Activated CD4-positive, alpha-beta T cell treated with anti-CD3 and anti-CD28 coated beads, Interleukin-2, amount 50 U/mL, for 1 hour (primary cell): ENCODE measurements at places on chromosomes 5 and 9.
A peak's percentile ranks its signal among the peaks of the same experiment; 100 is the strongest.

- no peak for DNase-seq
Observed at GRCh38 chr5:6158974-6159831, 219.1 kb downstream of the MED10 start.

GRCh38 chr5:153460421-153460820 lies 30.0 kb upstream of the GRIA1 start:
- DNase-seq, result no peak

GRCh38 chr9:93569621-93570174 lies 6.7 kb upstream of the PHF2 start:
- no peak for DNase-seq

GRCh38 chr5:115166744-115167393 lies 2.8 kb downstream of the TRIM36 start:
- no peak for DNase-seq

DNA sequence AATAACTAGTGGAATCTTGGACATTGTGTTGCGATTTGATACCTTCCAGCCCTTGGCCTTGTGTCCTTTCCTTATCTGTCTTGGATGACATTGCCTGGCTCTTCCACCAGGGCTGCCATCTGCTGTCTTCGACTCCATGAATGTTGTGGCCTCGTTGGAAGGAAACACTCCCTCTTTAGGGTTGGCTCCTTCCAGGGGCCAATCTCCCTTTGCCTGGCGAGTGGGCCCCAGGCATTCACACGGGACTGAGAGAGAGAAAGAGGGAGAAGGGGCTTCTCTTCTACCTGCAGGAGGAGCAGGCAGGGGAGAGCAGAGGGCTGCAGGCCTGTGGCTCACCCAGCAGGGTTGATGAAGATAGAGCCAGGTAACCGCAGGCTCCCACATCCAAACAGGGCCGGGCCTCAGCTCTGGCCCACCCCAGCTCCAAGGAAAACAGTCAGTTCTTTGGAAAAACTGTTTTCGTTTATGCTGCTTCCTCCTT lies 31.3 kb downstream of the FGF1 start:
- no peak for DNase-seq

DNA sequence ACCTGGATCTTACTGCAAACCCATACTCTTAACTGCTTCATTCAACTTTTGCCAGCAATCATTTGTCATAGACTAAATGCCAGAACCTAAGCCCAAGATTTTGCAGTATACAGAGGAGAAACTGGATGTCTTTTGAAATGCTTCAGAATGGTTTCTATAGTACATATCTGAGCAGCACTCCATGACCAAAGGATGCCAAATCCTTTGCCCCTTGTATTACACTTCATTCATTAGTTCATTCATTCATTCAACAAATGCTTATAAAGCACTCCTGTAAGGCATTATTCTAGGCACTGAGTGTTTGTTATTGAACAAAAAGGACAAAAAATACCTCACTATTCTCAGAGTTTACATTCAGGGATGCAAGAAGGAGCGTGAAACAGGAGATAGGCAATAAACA lies 119.9 kb downstream of the SLC1A3 start:
- no peak for DNase-seq

- DNase-seq, result no peak
Observed at GRCh38 chr5:168302785-168303184, 11.3 kb downstream of the WWC1 start.

GRCh38 chr9:124038790-124039633 lies 27.4 kb downstream of the LHX2 start:
- no peak for DNase-seq

DNA sequence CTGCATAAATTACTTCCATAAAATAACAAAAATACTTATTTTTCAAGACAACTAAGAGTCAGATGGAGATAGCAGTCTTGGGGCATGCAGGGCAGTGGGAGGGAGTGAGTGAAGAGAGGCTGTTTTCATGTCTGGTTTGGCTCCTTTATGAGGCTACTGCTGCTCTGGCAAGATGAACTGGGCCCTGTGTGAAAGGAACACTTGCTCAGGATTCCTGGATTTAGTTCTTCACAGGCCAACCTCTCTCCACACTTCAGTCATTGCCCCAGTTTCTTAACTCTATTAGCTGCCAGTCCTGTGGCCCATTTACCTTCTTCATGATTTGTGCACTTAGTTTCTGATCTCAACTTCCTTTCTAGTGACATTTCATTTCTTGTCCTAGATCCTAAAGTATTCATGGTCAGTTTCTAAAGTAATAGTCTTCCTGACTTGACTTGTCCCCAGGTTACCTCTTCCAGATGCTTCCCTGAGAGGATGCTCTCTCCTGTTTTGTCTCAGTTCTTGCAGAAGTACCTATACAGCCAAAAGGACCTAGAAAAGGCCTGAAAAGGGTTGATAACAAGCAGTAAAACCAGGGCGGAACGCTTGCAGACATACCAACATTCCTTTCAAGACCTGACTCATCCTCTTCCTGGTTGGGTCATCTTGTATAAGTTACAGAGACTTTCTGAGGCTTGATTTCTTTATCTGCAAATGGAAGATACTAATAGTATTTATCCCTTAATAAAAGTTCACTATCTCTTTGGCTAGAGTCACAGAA lies 77.0 kb upstream of the ZFAND5 start:
- no peak for DNase-seq

DNA sequence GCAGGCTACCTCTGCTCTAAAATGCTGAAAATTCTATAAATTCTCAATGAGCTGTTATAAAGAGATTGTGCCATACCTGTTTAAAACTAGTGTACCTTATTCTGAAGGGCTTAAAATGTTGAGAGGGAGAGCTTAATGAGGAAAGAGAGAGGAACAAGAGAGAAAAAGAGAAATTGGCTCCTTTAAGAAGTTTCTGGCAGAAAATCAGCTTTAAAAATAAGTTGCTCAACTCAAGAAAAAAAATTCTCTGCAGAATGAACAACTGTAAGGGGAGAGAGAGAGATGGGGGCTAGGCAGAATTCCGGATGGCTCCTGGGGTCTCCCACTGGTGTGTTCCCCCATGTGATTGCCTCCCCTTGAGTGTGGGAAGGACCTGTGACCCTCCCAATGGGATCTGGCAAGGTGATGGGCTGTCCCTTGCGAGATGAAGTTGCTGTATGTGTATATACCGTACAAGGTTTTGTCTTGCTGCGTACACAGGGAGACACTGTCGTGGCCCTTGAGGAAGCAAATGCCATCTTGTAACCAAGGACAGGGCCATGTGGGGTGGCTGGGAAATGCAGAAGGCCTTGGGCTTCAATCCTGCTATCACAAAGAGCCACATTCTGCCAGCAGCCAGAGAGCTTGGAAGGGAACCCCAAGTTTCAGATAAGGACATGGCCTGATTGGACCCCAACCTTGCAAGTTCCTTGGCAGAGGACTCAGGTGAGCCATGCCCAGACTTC lies 64.3 kb upstream of the S1PR3 start:
- DNase-seq, result no peak

GRCh38 chr9:107284636-107285035 lies 1.6 kb downstream of the RAD23B start:
- DNase-seq, result no peak

GRCh38 chr5:111704452-111705085 lies 52.4 kb downstream of the NREP start:
- no peak for DNase-seq

DNA sequence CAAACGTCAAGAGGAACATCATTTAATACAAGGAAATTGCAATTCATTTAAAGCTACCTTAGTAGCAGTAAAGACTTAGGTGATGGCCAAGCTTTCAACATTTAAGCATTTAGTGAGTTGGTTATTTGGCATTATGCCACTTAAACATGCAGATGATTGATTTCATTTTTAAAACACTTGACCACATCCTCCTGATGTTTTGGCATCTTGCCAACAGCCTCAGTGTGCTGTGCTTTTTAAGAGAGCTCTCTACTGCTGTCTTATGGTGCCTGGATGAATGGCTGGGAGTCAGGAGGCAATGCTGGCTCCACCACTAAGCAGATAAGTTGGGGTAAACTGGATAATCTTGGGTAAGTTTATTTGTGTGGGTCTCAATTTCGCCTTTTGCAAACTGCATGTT lies 364.5 kb downstream of the MAN2A1 start:
- peak; percentile 58 for DNase-seq

DNA sequence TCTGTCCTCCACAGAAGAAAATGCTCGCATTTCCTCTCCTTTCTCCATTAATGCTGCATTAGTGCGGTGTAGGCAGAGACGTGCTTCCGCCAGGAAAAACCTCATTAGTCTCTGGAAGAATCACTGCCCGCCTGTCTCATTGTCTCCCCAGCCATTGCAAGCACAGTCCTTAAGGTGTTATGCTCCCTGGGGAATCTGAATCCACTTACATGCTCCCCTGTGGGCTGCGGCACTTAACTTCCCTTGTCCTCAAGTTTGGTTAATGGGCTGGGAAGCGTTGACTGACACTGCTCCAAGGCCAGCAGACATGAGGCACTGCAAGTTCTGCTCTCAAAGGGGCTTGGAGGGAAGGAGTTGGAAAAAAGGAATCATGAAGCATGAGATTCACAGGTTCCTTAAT lies 41.6 kb downstream of the TARS1 start:
- no peak for DNase-seq

DNA sequence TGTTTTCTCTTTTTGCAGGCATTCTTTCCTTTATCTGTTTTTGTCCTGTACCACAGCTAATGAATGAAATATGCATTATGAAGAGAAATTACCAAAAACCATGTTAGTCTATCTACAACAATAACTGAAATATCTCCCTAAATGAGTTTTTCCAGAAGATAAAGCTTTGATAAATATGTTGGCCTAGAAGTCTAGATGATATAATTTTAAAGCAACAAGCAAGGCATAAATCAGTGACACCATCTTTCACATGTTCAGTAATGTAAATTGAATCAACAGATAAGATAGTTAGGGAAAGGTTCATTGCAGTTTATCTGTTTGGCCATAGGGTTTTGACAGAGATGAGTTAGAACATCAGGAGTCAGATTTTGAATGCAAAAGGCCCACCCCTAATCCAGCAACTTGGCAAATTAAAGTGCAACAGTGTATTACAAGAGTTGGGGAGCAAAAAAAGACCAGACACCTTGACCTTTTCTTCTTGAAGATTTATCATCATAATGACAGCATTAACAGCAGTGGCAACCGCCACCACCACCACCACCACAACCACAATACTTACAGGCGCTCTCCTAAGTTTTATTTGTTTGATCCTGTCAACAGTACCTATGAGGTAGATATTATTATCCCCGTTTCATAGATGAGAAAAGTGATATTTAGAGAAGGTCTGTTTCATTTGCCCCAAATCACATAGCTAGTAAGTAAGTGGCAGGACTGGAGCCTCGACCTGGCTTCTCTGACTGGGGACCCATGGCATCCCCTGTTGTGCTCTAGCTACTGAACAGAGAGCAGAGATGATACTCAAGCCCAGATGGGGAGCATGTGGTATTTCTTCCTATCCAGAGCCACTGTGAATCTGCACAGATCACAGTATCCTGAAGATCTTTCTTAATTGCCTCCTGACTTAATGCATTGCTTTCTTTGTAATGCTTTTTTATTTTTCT lies 122.8 kb upstream of the DHFR start:
- DNase-seq, result no peak

DNA sequence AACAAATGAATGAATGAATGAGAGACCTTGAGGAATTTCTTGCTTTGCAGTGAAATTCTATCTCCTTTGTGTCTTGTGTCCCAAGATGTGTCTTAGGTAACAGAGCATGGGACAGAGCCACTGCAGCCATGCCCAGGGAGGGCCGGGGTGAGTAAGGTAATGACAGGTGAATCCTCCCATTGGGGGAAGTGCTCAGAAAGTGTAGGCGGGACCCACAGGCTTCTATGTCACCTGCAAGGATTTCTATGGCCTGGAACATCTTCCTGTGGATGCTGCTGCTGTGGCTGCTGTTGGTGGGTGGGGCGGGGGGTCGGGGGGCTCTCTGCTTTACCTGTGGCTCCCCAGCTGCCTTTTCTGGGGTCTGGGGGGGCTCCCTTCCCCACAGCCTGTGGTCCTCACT lies 133.6 kb upstream of the IER5L start:
- DNase-seq, result no peak

DNA sequence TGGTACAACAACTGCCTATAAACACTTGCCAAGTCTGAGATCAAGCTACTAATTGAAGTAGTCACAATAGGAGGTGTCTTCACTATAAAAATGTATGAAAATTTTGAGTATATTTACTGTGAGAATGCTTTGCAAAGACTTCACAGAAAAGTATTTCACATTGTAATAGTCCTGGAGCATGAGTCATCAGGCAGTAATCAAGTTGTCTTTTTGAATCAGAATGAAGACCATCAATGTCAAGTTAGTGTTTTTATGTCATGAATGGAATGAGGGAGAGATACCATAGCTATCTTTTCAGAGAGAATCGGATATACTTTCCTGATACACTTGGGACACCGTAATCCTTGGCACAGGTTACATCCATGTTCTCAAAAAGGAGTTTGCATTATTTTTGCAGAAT lies 466.9 kb upstream of the ARRDC3 start:
- DNase-seq, result no peak

- no peak for DNase-seq
Observed at GRCh38 chr9:113931140-113931539, 55.0 kb downstream of the ZNF618 start.

DNA sequence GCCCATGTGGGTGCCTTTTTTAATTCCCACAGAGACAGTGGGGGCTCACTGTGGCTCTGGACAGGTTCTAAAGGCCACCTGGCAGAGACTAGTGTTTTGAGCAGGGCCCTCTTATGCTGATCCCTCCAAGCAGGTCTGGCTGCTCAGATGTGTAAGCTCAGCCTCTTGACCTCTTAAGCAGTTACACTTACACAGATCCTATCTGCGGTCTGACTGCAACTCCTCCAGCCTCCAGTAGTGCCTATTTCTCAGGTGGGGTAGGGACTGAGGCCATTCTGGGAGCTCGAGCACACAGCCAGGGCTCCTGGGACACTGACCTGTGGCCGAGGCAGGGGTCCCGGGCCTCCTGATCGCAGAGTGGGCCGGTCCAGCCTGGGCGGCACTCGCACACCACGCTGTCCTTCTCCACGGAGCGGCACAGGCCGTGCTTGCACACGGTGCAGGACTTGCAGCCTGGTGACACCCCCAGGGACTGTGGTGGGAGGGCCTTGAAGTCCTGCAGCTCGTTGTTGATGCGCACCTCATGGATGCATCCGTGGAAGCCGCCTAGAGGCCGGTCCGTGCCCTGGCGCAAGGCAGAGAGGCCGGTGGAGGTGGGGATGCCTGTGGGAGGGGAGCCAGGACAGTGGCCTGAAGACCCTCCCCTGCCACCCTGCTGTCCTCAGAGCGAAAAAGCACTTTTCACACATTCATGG lies 91.9 kb upstream of the PANK3 start:
- DNase-seq, result no peak

GRCh38 chr5:143405063-143405848 lies 1.8 kb upstream of the NR3C1 start:
- peak; percentile 90 for DNase-seq

GRCh38 chr9:132946631-132947295 lies 2.3 kb upstream of the TSC1 start:
- no peak for DNase-seq

DNA sequence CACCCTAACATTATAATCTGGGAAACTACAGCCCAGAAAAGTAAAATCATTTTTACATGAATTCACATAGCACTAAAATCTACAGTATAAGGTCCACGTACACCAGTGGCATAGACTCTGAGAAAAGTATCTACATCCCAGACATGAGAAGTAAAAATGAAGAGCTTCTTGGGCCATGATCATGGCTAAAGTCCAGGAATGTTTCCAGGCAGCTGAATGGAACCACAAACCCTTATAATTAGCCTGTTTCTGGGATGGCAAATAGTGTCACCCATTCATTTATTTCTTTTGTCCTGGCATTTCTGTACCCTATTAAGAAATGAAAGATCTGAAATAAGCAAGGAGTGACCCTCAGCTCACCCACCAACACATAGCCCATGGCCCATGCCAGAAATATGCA lies 217.9 kb downstream of the SPOCK1 start:
- no peak for DNase-seq

- DNase-seq, result no peak
Observed at GRCh38 chr9:132075853-132076252, 3.8 kb downstream of the MED27 start.
